ENCODE measurements at places on chromosomes 1 and 21. TPM values are rescaled to one million over a fixed set of nuclear protein-coding genes. Genes with fewer than 3 reads are reported as not detected.
A peak's percentile ranks its signal among the peaks of the same experiment; 100 is the strongest.

DNA sequence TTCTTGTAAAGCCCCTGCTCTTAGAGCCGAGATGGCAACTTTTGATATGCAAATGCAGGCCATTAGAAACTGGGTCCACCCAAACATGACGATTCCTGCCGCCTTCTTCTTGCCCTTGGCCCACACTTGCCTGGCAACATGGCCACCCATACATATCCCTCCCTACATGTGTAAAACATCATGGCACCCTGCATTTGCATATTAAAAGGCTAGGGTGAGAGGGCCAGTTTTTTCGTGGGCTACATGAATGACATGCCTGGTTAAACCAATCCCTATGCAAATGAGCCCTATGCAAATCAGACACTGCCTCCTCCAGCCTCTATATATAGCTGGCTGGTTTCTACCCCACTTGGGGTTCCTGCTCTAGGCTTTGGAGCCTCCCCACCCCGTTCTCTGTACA, 18.8 kb downstream of the PLA2G2A start:
- H3K27me3 ChIP-seq = no peaks in the 10 kb centered on the region
- H3K36me3 ChIP-seq = no peaks in the 10 kb centered on the region

- H3K4me1 ChIP-seq = no peaks in the 10 kb centered on the region
- no peak for DNase-seq
- H3K4me3 ChIP-seq = no peak overlapping the region
- no peaks in the 10 kb centered on the region for H3K36me3 ChIP-seq
- no peak overlapping the region for H3K27ac ChIP-seq
Measured at GRCh38 chr1:3290915-3291314, 163.6 kb upstream of the ARHGEF16 start.

- H3K4me1 ChIP-seq = no peaks in the 10 kb centered on the region
- no peak for DNase-seq
- H3K27me3 ChIP-seq = no peaks in the 10 kb centered on the region
- no peak overlapping the region for H3K27ac ChIP-seq
- H3K36me3 ChIP-seq = no peaks in the 10 kb centered on the region
Measured at GRCh38 chr1:93463960-93464359, 16.0 kb downstream of the FNBP1L start.

DNA sequence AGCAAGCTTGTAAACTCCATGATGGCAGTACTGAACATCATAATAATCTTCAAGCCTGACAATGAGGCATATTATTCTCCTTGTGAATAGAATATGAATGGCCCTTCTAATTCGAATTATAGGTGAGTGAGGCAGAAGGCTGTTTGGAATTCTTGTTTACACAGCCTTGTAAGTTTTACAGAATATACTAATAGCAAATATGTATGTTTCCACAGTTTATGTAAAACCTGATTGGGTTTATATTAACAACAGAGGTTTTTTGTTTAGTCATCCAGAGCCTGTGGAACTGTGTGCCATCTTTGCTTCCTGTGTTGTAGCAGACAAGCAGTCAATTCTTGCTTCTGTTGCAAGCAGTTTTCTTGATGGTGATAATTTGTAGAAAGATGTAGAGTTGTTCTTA, 8.0 kb downstream of the OSBPL9 start:
- no peak overlapping the region for H3K27ac ChIP-seq
- no peaks in the 10 kb centered on the region for H3K27me3 ChIP-seq
- H3K4me3 ChIP-seq = no peak overlapping the region
- DNase-seq = no peak
- H3K4me1 ChIP-seq = no peaks in the 10 kb centered on the region

GRCh38 chr21:37861561-37861960, 54.7 kb downstream of the KCNJ6 start:
- no peaks in the 10 kb centered on the region for H3K27me3 ChIP-seq
- H3K4me1 ChIP-seq = no peaks in the 10 kb centered on the region
- no peak overlapping the region for H3K4me3 ChIP-seq
- no peak overlapping the region for H3K27ac ChIP-seq

DNA sequence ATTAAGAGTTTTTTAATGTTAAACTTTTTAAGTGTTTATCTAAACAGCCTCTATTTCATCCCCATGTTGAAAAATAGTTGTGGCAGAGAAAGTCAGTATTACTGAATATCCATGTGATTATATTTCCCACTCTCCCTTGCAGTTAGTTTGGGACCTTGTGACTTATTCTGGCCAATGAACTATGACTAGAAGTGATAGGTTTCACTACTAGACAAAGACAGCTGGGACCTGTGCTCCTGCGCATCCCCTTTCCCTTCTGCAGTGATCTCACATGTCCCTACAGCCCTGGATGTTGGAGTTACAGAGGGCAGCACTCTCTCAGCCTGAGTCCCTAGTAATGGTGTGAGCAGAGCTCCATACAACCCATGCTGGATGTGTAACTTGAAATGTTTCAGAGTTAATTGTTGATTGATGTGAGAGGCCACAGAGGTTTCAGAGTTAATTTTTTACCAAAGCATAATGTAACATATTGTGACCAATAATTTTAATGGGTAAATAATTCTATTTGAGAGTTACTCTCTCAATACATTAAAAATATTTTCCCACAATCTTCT, 18.7 kb upstream of the SAMD13 start:
- no peaks in the 10 kb centered on the region for H3K4me1 ChIP-seq
- no peaks in the 10 kb centered on the region for H3K36me3 ChIP-seq
- no peaks in the 10 kb centered on the region for H3K27me3 ChIP-seq
- no peak for DNase-seq

- peaks cover 13% of the 10 kb centered on the region for H3K4me1 ChIP-seq
- H3K36me3 ChIP-seq = no peaks in the 10 kb centered on the region
- no peak overlapping the region for H3K27ac ChIP-seq
- no peak for DNase-seq
- peaks cover 12% of the 10 kb centered on the region for H3K27me3 ChIP-seq
Measured at GRCh38 chr1:90840352-90840751, 123.2 kb upstream of the BARHL2 start.

DNA sequence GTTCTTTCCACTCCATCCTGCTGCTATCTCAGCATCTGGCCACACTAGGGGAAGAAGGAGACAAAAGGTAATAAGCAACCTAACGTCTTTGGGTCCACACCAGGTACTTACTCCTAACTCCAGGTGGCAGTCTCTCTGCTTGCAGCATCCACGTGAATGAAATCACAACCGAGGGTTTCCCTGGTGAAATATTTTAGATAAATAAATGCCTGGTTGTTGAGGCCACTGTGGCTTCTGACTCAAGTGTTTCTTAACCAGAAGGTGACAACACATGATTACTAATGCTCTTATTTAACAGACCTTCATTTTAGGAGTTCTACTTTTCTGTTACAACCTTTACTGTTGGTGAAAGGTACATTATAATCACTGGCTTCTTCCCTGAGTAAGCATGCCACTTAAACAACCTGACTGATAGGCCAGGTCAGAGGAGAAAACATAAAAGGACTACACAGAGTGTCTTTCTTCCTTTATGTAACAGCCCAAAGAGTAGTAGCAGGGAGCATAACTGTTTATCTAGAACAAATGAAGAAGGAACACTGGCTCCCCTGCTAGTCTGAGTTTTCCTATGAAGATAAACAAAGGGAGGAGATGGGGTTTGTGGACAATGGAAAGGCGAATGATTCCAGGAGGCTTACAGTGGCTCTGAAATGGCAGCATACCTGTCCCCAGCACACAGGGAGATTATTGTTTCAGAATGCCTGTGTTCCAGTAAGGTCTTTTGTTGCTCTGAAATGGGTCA, 59.9 kb downstream of the SYT6 start:
- peak overlapping the region; percentile 54 for H3K27ac ChIP-seq
- H3K27me3 ChIP-seq = no peaks in the 10 kb centered on the region
- H3K4me3 ChIP-seq = no peak overlapping the region
- no peak for DNase-seq
- H3K4me1 ChIP-seq = no peaks in the 10 kb centered on the region

DNA sequence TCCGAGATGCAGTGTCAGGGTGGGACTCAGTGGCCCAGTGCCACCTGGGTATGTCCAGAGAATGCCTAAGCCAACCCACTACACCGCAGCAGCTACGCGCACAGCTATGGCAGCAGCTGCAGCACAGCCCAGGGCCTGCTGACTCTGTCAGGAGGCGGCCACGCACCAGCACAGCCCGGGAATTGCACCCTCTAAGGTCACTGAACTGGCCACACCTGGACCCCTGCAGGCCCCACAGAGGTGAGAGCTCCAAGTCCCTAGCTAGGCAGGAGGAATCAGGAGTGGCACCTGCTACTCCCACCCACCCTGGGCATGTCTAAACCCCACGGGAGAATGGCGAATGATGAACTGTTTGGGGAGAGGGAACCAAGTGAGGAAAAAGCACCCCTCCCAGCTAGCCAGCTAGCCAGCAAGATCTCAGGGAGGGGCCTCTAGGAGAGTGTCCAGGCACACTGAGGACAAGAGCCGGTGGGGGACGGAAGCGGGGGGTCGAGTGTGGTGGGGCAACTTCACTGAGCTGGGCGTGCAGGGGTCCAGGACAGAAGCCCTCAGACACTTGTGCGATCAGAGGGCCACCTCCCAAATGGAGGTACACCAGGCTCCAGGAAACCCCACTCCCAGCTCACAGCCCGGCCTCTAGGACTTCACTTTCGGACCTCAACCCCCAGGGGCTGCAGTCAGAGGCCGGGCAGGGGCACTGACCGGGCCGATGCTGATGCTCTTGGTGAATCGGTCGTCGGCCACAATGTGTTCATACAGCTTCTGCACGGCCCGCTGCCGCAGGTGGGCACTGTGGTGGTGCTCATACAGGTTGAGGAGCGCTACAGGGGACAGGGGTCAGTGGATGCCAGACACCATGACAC, 13.9 kb downstream of the LSS start:
- no peaks in the 10 kb centered on the region for H3K4me1 ChIP-seq
- H3K27me3 ChIP-seq = no peaks in the 10 kb centered on the region
- H3K36me3 ChIP-seq = peaks cover 26% of the 10 kb centered on the region
- H3K27ac ChIP-seq = no peak overlapping the region
- no peak overlapping the region for H3K4me3 ChIP-seq

- no peaks in the 10 kb centered on the region for H3K36me3 ChIP-seq
- peak within 1 kb of the TSS; percentile 98 for H3K4me3 ChIP-seq
- no peaks in the 10 kb centered on the region for H3K27me3 ChIP-seq
- H3K4me1 ChIP-seq = peaks cover 4% of the 10 kb centered on the region
- peak; percentile 72 for DNase-seq
- peak within 1 kb of the TSS; percentile 97 for H3K27ac ChIP-seq
Measured at GRCh38 chr1:103525607-103526507, at the start of gene RNPC3. Gene RNPC3, plus strand, starts transcription at chr1:103525699. Its CDS starts 372 bp downstream, at chr1:103526071.

- peak overlapping the region; percentile 8 for H3K4me3 ChIP-seq
- peak overlapping the region; percentile 19 for H3K27ac ChIP-seq
- no peaks in the 10 kb centered on the region for H3K27me3 ChIP-seq
- H3K4me1 ChIP-seq = peaks cover 40% of the 10 kb centered on the region
- H3K36me3 ChIP-seq = no peaks in the 10 kb centered on the region
- no peak for DNase-seq
Measured at GRCh38 chr1:50603274-50604271, 180.3 kb upstream of the DMRTA2 start.

- no peaks in the 10 kb centered on the region for H3K36me3 ChIP-seq
- no peak for DNase-seq
- H3K4me3 ChIP-seq = no peak overlapping the region
- peak overlapping the region; percentile 73 for H3K27ac ChIP-seq
Measured at GRCh38 chr1:58900396-58900795, 116.5 kb upstream of the JUN start.

DNA sequence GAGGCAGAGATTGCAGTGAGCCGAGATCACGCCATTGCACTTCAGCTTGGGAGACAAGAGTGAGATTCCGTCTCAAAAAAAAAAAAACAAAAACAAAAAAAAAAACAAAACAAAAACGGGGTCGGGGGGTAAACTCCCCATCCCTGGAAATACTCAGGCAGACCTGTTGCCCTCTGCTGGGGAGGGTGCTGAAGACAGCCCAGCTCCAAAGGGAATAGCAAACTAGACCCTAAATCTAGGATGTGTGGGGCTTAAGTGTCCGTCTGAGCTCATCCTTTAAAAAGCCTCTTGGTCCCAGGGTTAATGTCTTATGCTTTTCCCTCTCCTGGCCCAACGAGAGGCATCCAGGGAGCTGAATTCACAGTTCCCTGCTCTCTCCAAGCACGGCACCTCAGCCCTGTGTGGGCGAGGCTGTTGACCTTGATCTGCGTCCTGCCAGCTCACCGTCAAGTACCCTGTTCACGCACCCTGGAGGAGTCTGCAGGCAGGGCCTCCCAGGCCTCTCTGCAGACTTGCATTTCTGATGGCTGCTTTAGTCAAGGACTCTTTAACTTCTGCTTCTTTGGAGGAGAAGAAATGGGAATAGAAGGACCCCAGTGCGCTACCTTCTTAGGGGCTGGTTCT, 22.3 kb downstream of the KCND3 start:
- no peaks in the 10 kb centered on the region for H3K36me3 ChIP-seq
- H3K27ac ChIP-seq = no peak overlapping the region
- no peak overlapping the region for H3K4me3 ChIP-seq
- peaks cover 14% of the 10 kb centered on the region for H3K4me1 ChIP-seq
- H3K27me3 ChIP-seq = no peaks in the 10 kb centered on the region

TNFSF18 gene
- total RNA-seq = 3.9 TPM

MAN1C1 gene
- 1.5 TPM for total RNA-seq

C2CD4D gene
- total RNA-seq = not detected

OR2L13 gene
- total RNA-seq = not detected

BATF3 gene
- 0.83 TPM for total RNA-seq

KRTAP19-7 gene
- not detected for total RNA-seq

RNF19B gene
- total RNA-seq = 40.5 TPM

C1orf185 gene
- not detected for total RNA-seq

KIF26B gene
- total RNA-seq = 0.95 TPM

All from esophagus squamous epithelium (tissue), 5 donors.